ENCODE measurements at places on chromosomes 4 and X. TPM values are rescaled to one million over a fixed set of nuclear protein-coding genes. Genes with fewer than 3 reads are reported as not detected.

ETDA gene
- total RNA-seq: not detected

PRMT9 gene
- total RNA-seq: 7.8 TPM

TGIF2LX gene
- total RNA-seq: not detected

CCDC149 gene
- total RNA-seq: 4.3 TPM

F8A2 gene
- total RNA-seq: not detected

NEXMIF gene
- not detected for total RNA-seq

PRR32 gene
- not detected for total RNA-seq

RBM47 gene
- total RNA-seq: 0.13 TPM

DRP2 gene
- total RNA-seq: not detected

TMPRSS11A gene
- total RNA-seq: not detected

TMPRSS11F gene
- not detected for total RNA-seq

TBC1D8B gene
- total RNA-seq: 0.66 TPM

Data from SJSA1 (cell line).